MG63 (cell line): ENCODE measurements at places on chromosomes 2 and 18. TPM values are rescaled to one million over a fixed set of nuclear protein-coding genes. Genes with fewer than 3 reads are reported as not detected.
A peak's percentile ranks its signal among the peaks of the same experiment; 100 is the strongest.

Gene RIT2
- not detected in 2 replicates for total RNA-seq

DNA sequence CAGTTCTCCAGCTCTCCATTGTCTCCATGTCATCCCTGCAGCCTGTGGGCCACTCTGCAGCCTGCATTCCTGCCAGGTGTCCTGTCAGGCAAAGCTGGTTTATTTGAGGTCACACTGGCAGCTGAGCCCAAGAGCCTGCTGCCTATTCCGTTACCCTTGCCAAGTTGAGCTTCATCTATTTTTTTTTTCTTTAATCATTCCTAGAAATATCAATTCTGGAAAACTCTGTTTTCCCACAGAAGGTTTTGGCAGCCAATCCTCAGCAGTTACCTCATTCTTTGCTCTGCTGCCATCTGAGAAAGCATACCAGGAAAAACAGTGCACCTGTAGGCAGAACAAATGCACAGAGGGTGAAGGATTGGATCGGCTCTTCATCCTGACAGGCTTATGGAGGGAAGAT, 411.0 kb upstream of the ACVR2A start:
- no peak for DNase-seq

DNA sequence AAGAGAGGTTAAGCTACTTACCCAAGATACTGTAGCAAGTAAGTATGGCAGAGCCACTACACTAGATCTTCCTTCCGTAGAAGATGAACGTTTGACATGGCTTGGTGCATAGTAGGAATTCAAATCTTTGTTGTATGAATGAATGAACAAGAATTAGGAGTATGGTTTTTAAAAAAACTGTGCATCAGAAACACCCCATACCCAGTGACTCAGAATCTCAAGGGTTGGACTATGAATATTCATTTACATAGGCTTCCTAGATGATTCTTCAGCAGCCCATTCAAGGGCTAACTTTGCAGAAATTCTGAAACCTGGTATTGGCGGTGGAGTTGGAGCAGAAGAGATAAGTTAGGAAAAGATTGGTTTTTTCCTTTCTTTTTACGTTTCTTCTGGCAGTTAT, 5.4 kb downstream of the ACTR3 start:
- DNase-seq, result no peak

- DNase-seq, result no peak
These were observed 292.0 kb downstream of the ZNF804A start for GRCh38 chr2:184890311-184890710.

DNA sequence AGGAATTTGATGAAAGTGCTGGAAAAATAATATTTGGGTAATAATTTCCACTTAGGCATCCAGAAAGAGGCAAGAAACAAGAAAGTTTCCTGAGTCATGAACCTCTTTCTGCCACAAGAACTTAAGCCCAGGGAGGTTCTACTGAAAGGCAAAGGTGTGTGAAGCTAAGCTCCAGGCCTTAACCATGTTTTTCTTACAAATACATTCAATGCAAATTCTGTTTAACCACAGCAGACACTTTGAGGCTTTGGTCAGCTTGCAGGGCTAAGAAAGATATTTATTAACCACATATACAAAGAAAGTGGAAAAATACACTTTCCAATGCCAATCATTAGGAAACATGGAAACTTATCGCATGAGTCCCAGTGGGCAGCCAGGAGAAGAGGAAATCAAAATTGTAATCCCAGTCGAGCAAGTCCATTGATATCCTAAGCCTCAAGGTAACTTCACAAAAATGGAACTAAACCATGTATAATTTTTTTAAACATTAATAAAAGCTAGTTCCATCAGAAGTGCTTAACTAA, 68.3 kb downstream of the PIEZO2 start:
- no peak for DNase-seq

GRCh38 chr2:150873396-150873772, 385.9 kb upstream of the RND3 start:
- DNase-seq, result no peak

DNA sequence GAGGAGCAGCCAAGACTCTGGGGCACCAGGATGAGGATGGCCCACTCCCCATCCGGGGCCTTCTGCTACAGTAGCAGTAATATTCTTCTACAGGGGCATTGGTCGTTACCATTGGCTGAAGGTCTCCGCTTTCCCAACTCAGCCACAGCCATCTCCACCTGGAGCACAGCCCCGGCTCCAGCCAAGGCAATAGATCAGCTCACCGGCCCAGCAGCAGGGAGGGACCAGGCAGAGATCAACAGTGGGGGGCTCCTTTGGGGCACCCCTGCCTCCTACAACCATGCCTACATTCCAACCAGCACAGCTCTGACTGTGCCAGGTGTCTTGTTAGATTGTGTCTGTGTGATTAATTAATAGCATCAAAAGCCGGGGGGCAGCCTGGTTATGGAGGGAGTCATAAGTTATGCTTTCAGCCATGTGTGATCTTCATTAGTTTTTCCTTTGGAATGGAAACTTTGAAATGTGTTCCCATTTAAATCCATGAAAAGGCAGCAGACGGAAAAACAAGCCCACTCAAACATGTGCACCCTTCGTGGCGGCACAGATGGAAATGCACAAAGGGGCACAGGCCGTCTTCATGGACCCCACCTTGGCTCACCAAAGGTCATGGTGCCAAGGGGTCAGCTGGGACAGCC, 68.6 kb upstream of the BZW1 start:
- no peak for DNase-seq

Gene FHL2
- total RNA-seq, result 166 and 245 TPM in 2 replicates

- no peak for DNase-seq
These were observed 101.2 kb upstream of the MSH2 start for GRCh38 chr2:47301731-47302130.

DNA sequence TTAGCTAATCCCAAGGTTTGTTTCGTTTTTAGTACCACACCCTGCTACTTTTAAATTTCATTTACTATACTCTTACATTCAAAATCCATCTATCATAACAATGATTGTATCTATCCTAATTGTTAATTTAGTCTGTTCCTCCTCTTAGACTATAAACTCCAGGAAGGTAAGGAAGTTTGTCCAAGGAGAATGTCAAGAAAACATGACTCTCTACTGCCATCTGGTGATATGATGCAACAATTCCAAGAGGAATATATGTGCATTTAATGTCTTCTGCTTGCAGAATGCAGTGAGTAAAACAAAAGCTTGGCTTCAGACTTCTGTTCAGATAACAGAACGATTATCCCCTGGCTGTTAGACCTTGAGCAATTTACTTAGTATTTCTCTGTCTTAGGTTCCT, 1267.1 kb downstream of the LRP1B start:
- DNase-seq, result no peak

DNA sequence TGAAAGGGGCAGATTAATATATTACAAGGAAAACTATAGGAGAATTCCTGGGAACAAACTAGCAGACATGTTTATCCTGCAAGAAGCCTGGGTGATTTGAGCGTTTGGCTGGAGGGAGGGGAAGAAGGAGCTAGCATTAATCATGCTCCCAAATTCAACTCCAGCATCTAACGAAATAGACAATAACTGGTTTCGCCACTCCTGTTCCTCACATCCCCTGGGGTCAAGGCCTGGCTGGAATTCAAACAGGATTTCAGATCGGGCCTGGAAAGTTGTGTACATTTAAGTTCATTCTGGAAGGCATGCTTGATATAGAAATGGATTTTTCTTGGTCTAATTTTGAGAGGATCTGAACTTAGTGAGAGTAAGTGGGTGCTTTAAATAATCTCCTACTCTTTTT, 126.1 kb upstream of the CTAGE1 start:
- DNase-seq, result no peak

Gene RBM45
- total RNA-seq, result 19.1 and 29.3 TPM in 2 replicates

DNA sequence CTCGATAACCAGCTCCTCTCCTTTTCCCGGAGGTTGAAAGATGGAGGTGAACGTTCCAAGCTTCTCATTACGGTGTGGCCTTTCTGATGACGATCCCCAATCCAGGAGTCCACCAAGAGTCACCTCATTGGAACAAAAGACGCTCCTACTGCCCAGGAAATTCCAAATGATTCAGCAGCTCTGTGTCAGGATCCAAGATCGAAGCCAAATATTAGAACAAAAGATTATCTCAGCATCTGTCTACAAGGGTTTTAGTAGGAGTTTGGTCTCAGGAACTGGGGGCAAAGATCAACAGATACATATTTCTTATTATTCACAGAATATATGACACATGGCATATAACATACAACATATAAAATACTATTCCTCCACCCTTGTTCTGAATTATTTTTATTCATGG, 161.1 kb upstream of the RAB12 start:
- DNase-seq, result no peak

DNA sequence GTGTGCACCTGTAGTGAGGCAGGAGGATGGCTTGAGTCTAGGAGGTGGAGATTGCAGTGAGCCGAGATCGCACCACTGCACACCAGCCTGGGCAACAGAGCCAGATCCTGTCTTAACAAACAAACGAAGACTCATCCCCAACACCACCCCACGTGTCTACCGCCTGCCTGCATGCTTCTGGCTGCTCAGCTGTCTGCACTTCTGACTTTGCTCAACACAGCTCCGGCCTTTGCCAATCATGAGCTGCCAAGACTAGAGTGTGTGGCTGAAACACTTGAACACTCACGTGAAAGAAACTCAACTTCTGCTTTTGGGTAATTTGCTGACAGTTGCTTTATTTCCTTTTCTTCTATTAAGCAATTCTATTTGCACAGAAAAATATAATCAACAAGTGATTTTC, 32.1 kb upstream of the SP3 start:
- DNase-seq, result no peak

Gene REG1B
- total RNA-seq, result not detected in 2 replicates

Gene FEV
- total RNA-seq, result not detected in 2 replicates

Gene TEX44
- not detected in 2 replicates for total RNA-seq

DNA sequence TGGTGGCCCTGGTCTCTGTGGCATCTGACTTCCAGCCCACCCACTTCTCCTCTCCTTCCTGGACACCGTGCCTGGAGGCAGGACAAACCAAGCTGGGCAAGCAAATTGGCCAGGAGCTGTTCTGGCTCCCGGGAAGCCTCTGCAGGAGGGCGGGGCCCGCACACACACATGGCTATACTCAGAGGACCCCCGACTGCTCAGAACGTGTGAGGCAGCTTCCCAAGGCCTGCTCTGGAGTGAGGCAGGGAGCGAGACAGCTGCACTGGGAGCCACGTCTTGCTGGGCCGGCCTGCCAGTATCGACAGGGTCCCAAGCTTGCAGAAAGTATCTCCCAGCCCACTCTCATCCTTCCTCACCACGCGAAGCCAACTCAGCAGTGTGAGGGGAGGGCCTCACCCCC, 257.3 kb downstream of the TWIST2 start:
- DNase-seq, result no peak

Gene NR4A2
- not detected in 2 replicates for total RNA-seq

- DNase-seq, result peak; percentile 31
These were observed 1.0 kb downstream of the CXCR4 start for GRCh38 chr2:136116813-136117390.

DNA sequence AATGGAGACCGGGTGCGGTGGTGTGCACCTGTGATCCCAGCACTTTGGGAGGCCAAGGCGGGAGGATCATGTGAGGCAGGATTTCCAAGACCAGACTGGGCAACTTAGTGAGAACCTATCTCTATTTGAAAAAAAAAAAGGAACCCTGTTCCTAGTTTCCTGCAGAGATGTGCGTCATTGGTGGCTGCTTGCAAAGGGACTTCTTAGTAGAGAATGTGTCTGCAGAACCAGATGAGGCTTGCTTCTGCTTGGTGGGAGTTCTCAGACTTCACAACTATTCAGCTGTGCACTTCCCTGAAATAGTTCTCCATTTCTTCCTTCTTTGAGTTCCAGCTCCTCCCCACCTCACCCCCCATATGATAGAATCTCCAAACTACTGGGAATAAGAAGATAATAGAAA, 22.3 kb downstream of the ZCCHC2 start:
- no peak for DNase-seq

Gene MYO5B
- total RNA-seq, result 8.8 and 31.6 TPM in 2 replicates

Gene MC4R
- not detected in 2 replicates for total RNA-seq

- no peak for DNase-seq
These were observed 488.0 kb downstream of the EIPR1 start for GRCh38 chr2:2889646-2890045.
